ENCODE measurements at places on chromosomes 13 and 19.
A peak's percentile ranks its signal among the peaks of the same experiment; 100 is the strongest.

- no peak for DNase-seq
Observed at GRCh38 chr13:66329988-66330451, 900.1 kb downstream of the PCDH9 start.

GRCh38 chr19:35142606-35143230 is 337 bp upstream of the FXYD7 start:
- DNase-seq = peak; percentile 70

DNA sequence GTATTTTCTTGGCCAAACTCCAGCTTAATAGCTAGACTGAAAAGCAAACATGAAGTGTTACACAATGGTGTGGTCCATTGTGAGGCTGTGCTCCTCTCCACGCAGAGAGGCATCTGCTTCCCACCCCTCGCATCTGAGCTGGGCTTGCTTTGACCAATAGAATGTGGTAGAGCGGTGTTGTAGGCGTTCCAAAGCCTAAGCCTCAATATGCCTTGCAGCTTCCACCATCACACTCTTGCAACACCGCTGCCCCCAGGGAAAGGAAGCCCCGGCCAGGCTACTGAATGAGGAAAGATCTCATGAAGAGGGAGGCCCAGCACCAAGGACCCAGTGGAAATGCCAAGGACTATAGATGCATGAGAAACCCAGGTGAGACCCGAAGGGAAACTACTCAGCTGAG is 9.4 kb downstream of the FLT1 start:
- no peak for DNase-seq

DNA sequence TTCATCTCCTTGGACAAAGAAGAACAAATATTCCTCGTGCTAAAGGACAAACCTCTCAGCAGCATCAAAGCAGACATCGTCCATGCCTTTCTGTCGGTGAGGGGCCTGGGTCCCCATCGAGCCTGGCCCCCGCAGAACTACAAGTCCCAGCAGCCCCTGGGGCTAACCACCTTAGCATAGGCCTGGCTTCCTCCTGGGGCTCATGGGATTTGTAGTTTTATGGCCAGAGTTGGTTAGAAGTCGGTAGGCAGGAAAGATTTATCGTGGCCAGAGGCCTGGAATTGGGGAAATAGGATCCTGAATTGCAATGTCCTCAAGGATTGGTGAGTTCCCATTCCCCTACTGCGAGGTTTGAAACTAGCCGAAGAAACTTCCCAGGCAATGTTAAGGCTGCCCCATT is 19.6 kb downstream of the TMEM150B start:
- peak; percentile 42 for DNase-seq

- no peak for DNase-seq
Observed at GRCh38 chr19:54421521-54421920, 6.3 kb downstream of the TTYH1 start.

GRCh38 chr13:112058519-112058873 is 8.5 kb upstream of the SOX1 start:
- no peak for DNase-seq

GRCh38 chr19:33263325-33264023 is 37.8 kb upstream of the SLC7A10 start:
- no peak for DNase-seq

DNA sequence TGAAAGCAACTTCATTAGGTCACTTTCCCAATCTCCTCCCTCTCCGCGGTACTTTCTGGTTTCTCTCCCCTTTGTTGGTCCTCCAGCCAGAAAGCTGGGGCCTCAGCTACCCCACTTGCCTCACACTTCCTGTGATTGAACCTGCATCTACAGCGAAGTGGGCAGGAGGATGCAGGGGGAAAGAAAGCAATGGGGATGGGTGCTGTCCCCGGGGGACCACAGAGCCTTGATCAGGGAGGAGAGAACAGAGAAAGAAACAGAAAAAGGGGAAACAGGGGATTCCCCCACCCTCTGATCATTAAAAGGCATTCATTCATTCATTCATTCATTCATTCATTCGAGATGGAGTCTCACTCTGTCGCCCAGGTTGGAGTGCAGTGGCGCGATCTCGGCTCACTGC is 74.2 kb downstream of the TRPM4 start:
- DNase-seq = no peak

GRCh38 chr13:48492096-48492440 is 40.8 kb downstream of the RCBTB2 start:
- no peak for DNase-seq

DNA sequence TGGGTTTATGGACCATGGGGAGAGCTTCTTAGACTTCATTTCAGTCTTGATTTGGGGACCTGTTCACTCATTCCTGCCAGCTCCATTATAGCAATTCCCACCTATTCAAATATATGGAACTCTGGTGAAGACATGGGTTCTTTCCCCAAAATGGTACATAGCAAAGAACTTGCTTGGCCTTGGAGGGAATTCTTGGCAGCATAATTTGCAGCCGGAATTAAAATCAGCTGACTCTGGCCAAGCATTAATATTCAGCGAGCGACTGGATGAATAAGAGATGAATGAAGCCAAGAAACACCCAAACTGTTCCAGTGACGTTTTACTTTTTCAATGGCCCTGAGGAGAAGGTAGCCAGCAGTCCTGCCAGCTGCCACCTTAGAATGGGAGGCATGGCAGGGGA is 88.4 kb upstream of the SOX1 start:
- DNase-seq = no peak

GRCh38 chr19:49800771-49801170 is 12.3 kb downstream of the FUZ start:
- DNase-seq = no peak

GRCh38 chr13:45104261-45104660 is 16.0 kb upstream of the GTF2F2 start:
- no peak for DNase-seq

GRCh38 chr13:26987486-26988013 is 184.1 kb downstream of the USP12 start:
- no peak for DNase-seq

- DNase-seq = no peak
Observed at GRCh38 chr13:75073786-75074185, 408.2 kb downstream of the TBC1D4 start.

GRCh38 chr13:27967203-27967735 is 1.8 kb downstream of the CDX2 start:
- no peak for DNase-seq

DNA sequence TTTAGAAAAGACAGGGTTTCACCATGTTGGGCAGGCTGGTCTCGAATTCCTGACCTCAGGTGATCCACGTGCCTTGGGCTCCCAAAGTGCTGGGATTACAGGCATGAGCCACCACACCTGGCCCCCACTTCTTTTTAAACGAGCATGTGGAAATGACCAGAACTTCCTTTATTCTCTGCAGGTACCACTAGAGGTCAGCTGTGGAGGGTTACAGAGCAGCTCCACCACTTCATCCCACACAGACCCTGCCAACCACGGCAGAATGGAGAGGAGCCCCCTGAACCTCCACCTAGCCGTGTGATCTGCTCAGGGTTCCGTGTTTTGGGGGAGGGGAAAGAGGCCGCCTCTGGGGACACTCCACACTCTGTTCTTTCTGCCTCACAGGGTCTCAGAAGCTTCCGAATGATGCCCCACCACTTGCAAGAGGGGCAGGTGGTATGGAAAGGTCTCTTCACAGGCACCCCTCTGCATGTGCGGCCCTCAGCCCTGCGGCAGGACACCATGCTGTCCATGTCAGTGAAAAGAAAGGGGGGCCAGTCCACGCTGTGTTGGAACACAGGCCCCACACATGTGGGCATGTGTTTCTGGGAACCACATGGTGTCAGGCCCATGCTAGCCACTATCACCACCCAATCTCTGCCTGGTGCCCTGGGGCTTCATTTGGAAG is 465.0 kb downstream of the TSHZ3 start:
- DNase-seq = no peak

- DNase-seq = no peak
Observed at GRCh38 chr13:103031332-103031873, 34.8 kb downstream of the SLC10A2 start.

DNA sequence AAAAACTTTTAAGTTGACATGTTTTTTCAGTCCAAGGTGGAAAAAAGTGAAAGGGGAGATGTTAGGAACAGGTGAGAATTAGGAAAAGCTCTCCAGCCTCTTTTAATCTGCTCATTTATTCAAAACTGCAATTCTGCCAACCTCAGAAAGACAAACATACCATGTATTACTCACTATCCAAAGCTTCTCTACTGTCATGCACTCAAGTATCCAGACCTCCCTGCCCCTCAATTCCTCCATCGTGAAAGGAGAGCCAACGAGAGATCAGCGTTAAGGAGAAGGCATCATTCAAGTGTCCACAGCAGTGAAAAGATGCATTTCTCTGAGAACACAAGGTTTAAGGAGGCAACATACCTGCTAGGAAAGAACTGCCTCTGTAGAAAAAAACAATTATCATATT is 24.5 kb downstream of the DIAPH3 start:
- no peak for DNase-seq

GRCh38 chr19:45419396-45419795 is 4.3 kb downstream of the ERCC1 start:
- no peak for DNase-seq

Data from GM03348 (cell line).